ENCODE measurements at places on chromosomes 3 and 15.
A peak's percentile ranks its signal among the peaks of the same experiment; 100 is the strongest.

DNA sequence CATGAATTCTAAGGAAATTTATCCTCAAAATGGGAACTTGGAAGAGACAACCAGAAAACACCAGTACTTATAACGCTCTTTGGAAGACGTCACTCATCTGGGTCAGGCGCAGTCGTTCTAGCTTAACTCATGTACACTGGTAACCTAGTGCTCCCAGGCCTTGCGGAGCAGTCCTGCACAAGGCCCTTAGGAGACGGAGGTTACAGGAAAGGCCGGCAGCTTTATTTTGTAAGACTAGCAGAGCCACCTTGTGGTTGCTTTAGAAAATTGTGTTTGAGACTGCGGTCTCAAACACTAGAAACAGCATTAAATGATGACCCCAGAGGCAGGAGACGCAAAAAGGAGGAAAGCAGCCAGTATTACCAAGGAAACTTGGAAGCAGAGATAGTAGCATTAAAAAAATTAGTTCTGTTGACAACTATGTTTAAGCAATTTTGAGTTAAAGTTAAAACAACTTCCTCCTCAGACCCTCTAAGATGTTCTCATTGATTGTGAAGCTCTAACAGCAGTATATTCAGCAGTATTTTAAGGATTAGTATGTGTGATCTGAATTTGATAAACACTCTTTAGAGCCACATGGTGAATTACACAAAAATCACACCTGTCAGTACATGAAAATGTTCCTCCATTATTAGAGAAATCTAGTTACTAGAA, 141.9 kb upstream of the C2CD4B start:
- peak; percentile 56 for DNase-seq

DNA sequence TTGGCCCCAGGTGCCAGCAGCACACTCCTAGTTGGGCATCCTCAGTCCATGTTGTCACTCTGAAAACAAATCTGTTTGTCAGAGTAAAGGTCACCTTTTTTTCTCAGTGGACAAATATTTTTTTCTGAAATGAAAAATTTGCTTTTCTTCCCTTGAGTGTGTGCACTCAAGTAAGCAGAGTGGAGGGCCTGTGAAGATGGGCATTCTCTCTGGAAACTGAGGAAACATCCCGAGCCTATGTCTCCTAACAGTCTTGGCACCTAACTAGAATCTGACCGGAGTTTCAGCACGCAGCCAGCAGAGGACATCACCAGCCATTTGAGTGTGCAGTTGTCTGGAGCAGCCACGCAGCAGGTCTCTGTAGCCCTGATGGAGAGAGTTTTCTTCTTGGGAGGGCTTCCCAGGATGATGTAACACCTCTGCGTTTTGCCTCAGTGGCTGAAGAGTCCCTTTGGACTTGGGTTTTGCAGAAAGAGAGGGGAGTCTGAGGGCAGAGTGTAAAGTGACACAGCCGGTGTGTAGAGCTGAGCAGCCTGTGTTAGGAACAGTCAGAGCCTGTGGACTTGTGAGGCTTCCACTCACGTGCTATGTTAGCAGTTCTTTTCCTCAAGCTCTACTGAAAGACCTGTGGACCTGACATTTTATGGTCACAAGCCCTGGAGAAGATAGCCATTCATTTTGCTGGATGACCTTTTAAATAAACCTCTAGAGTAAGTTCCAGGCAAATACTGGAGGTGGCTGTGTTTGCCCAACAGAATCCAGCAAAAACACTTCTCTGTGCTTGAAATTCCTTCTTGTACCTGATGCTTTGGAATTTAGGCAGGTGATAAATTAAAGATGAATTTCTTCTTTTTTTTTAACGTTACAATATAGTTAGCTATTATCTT, 51.6 kb downstream of the ABHD2 start:
- peak; percentile 60 for DNase-seq

DNA sequence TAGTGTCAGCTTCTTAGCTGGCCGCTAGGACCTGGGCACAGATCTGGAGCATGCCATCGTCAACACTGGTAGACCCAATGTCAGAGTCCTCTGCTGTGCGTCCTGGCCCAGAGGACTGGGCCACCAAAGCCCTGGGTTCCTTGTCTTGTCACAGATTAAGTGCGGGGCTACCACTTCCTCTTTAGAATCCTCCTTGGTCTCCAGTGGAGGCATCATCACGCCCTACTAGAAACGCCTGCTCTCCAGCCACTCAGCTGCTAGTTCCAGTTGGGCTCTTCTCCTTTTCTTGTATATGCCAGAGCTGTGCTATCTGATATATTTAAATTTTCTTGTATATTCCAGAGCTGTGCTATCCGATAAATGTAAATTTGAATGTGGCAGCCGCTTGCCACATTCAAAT, 11.2 kb downstream of the PPCDC start:
- no peak for DNase-seq

- DNase-seq, result no peak
Measured at GRCh38 chr3:73203101-73203500, 141.6 kb downstream of the EBLN2 start.

DNA sequence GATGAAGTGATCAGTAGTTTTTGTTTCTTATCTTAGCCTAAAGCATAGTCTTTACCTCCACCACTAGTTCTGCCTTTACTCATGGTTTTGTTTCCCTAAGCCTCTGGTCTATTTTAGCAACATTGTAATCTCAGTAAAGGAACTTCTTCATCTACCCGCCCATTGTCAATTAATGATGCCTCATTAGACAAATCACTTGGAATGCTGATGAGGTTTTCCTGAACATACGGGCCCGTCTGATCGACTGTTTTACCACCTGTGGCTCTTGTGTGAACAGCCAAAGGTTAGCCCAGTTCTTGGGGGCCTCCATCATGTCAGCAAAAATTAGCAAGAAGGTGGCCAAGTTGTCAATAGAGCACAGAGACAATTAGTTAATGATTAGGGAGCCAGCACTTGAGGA, 470.1 kb upstream of the ARRDC4 start:
- no peak for DNase-seq

DNA sequence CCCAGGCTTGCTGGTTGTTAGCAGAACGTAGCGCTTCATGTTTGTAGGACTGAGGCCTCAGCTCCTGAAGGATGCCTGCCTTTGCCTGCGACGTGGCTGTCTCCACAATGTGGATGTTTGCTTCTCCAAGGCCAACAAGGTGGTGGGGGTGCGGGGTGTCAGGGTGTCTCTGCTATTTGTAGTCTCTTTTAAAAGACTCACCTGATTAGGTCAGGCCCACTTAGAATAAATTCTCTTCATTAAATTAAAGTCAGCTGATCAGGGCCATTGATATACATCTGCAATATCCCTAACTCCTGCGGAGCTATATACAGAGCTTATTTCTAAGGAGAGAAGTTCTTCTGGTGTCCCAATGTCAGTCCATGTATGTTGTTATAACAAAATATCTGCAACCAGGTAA, 44.8 kb downstream of the PTPRG start:
- DNase-seq, result no peak

DNA sequence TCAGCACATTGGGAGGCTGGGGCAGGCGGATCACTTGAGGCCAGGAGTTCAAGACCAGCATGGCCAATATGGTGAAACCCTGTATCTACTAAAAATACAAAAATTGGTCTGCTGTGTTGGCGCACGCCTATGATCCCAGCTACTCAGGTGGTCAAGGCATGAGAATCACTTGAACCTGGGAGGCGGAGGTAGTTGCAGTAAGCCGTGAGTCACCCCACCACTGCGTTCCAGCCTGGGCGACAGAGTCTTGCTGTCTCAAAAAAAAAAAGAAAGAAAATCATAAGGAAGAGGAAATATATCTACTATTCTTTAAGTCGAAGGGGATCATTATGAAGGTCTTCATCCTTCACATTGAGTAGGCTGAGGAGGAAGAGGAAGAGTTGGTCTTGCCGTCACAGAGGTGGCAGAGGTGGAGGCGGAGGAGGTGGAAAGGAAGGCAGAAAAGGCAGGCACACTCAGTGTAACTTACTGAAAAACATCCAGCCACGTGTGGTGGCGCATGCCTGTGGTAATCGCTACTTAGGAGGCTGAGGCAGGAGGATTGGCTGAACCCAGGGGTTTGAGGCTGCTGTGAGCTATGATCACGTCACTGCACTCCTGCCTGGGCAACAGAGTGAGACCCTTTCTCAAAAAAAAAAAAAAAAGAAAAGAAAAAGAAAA, 14.2 kb downstream of the CSK start:
- no peak for DNase-seq

DNA sequence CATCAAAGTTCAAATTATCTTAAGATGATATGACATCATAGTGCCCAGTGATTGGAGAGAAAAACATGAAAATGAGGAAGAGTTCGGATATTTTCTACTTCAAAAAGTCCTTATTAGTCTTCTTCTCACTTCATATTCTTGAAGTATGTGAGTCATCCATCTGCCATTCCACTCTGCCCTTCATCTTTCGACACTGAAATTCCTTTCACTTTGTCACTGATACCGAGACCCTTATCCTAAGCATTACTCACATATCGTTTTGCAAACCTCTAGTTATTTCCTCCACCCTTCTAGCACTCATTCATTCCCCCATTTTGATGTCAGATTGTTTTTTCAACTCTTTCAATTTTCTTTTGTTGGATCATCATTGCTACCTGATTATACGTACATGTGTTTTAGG, 4.0 kb downstream of the OR5H14 start:
- DNase-seq, result no peak

DNA sequence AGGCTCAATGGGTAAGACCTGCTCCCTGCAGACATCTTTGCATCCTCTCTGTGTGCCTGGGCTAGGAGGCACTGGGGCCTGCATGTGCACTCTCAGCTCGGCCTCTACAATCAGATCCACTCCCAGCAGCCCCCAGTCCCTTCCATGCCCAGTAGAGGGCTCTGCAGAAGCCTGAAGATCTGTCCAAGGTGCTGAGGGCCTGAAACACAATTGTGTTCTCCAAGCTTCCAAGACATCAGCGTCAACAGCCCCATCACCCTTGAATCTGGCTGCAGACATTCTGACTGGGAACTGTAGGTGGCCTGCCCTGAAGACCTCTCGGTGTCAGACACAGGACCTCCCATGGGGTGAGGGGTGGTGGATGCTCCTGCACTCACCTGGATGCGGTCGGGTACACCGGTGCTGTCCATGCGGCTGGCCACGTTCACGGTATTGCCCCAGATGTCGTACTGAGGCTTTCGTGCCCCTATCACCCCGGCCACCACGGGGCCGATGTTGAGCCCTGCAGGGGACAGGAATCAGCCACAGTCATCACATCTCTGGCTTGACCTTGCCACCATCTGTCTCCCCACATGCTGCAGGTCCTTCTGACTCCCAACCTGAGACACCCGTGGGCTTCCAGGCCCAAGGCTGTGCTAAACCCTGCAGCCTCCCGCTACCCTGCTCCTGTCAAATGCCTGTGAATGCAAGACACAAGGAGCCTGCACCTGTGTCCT, 84.7 kb downstream of the SEC22A start:
- DNase-seq, result peak; percentile 23

GRCh38 chr3:67864587-67865183, 210.3 kb upstream of the SUCLG2 start:
- DNase-seq, result no peak

GRCh38 chr3:178480795-178481194, 55.4 kb upstream of the KCNMB2 start:
- DNase-seq, result no peak

DNA sequence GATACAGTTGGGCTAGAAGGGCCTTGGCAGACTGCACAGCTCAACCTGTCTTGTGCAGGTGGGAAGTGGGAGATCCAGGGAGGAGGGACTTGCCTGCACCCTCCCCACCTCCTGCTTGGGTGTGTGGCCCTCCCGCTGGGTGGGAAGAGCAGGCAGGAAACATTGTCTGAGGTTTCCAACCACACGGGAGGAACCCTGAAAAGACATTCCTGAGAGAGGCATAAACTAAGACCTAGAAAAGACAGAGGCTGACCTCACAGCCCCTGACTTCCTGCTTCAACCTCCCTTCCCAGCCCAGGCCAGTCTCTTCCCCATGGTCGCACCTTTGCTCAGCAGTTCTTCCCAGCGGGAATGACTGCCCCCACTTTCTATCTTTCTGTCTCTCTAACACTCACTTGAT, 46.3 kb upstream of the INSYN1 start:
- no peak for DNase-seq

DNA sequence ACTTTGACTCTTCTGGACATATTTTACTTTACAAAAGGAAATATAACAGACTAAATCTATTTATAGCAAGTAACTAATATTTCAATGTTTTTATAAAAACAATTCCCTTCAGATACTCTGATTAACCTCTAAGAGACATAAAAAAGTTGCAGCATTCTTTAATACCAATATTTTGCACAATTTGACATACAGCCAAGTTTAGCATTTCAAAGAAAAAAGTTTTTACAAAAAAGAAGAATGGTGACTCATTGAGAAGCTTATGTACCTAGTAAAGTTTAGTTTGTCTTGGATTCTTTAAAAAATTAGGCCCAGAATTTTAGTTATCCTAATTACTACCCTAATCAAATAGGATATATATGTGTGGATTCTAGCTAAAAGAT, 17.6 kb downstream of the DAZL start:
- no peak for DNase-seq

DNA sequence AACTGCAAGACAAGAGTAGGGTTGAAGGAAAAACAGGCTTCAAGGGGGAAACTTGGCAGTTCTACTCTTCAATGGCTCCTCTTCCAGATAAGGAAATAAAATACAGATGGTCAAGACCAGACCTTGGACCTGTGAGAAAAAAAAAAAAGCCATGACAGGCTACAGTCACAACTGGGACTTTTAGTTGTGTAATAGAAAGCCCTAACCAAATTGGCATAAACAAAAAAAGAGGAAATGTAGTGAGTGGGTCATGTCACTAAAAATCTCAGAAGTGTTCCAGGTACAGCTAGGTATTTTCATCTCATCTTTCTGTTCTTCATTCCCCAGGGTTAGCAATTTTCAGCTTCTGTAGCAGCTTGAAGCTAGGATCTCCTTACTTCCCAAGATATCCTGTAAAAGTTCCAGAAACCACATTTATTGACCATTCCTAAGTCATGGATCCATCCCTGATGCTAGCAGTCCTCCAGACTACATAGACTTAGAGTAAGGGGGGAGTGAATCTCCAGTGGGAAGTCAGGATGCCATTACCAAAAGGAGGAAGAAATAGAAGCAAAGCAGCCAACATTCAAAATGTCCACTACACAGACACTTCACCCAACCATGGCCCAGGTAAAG, 61.0 kb upstream of the CSTA start:
- DNase-seq, result no peak

DNA sequence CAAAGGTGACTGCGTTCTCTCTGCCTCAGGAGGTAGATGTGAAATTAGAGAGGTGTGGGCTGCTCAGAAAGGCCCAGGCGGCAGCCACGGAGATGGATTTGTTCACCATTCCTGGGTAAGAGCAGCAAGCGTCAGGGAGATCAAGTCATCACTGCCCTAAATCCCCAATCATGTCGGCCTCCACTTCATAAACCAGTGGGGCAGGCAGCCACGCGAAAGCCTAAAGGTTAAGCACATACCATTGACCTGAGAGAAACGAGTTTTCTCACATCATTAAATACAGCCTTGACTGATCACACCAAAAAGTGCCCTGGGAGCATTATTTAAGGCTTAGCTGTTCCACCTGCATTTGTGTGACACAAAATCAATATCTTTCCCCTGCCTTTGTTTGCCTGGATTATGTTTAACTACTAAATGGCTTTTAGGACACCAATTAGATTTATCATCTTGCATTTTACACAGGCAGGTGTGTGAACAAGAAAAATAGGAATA, 50.7 kb upstream of the FOXB1 start:
- DNase-seq, result no peak

- DNase-seq, result peak; percentile 18
Measured at GRCh38 chr3:110479731-110480130, 591.9 kb upstream of the NECTIN3 start.

- DNase-seq, result no peak
Measured at GRCh38 chr3:143825513-143825912, 22.8 kb downstream of the SLC9A9 start.

- DNase-seq, result no peak
Measured at GRCh38 chr3:31572236-31573004, 39.7 kb downstream of the STT3B start.

- no peak for DNase-seq
Measured at GRCh38 chr3:71360764-71361163, 222.8 kb downstream of the FOXP1 start.
